NB4 (cell line): ENCODE measurements at places on chromosomes 12 and 14.

- no peak for DNase-seq
Observed at GRCh38 chr12:113138826-113139225, 3.3 kb upstream of the RASAL1 start.

DNA sequence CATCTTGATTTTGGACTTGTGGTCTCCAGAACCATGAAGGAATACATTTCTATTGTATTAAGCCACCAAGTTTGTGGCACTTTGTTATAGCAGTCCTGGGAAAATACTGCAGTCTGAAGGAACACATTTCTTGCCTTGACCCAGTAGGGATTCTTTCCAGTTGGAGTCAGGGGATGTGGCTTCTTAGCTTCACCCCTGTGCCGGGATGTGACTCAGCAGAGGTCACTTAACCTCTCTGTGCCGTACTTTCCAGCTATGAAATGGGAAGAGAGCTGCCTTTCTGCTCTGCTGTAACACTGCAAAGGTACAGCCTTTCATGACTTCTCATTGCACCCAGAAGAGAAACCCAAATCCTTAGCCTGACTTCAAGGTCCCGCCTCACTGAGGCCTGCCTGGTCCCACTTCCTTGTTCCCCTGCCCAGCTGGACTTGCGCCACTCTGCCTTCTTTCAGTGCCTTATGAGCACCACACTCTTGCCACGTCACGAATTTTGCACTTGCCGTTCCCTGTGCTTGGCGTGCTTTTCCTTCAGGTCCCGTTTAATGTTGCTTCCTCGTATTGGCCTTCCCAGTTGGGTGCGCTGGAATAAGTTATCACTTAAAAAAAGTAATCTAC lies 24.2 kb downstream of the CHST11 start:
- DNase-seq = peak; percentile 86

DNA sequence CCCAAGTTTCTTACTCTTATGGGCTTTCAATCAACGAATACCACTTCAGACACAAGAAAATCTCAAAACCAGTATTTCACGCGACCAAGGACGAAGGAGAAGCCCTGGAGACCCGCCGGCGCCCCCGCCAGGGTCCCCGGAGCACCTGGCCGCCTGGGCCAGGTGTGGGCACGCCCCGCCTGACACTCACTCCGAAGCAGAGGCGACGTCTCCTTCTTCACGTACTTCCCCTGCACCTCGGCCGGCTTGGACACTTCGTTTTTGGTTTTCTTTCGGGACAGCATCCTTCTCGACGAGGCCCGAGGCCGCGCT lies 466 bp downstream of the SAV1 start:
- no peak for DNase-seq

- DNase-seq = no peak
Observed at GRCh38 chr12:52473768-52474167, at the start of gene KRT6C. KRT6C (minus strand) TSS chr12:52473805; CDS start chr12:52473737, 68 bp downstream.

DNA sequence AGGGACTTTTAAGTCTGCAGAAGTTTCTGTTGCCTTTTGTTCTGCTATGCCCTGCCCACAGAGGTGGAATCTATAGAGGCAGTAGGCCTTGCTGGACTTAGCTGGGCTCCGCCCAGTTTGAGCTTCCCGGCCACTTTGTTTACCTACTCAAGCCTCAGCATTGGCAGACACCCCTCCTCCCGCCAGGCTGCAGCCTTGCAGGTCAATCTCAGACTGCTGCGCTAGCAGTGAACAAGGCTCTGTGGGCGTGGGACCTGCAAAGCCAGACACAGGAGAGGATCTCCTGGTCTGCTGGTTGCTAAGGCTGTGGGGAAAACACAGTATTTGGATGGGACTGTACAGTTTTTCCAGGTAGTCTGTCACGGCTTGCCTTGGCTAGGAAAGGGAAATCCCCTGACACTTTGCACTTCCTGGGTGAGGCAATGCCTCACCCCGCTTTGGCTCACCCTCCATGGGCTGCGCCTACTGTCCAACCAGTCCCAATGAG lies 43.7 kb downstream of the CCDC59 start:
- no peak for DNase-seq

DNA sequence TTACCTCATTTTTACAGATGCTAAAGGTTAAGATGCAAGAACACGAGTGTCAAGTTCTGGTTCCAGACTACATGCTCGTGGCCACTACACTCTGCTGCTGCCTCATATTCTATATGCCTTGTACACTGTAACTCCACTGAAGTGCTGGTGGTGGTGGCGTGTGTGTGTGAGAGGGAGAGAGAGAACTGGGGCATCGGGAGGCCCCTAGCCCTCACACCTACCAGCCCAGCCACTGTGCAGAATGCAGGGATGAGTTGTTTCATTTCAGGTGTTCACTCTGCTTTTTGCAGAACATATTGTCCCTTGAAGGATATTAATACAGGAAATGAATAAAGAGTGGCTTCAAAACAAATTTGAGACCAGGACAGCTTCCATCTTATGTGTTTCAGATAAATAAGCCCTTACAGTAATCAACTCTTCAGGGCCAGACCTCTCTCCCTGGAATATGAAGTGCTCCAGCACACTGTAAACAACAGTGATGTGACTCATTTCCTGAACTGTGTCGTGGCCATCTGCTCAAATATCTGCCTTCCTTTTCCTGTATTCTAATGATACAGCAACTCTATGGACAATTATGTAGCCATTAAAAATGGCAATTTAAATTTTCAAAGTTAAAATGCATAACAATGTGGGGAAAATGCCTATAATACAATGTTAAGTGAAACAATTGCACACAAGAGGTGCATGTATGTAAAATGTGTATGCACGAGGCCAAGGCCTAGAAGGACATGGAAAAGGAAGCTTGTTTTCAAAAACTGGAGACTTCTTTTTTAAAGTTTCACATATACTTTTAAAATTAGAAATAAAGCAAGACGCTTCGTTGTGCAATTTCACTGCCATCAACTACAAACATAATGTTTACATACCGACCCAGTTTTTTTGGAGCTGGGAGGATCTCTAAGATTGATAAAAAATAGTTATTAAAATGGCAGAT lies 215.4 kb downstream of the PELI2 start:
- peak; percentile 66 for DNase-seq

DNA sequence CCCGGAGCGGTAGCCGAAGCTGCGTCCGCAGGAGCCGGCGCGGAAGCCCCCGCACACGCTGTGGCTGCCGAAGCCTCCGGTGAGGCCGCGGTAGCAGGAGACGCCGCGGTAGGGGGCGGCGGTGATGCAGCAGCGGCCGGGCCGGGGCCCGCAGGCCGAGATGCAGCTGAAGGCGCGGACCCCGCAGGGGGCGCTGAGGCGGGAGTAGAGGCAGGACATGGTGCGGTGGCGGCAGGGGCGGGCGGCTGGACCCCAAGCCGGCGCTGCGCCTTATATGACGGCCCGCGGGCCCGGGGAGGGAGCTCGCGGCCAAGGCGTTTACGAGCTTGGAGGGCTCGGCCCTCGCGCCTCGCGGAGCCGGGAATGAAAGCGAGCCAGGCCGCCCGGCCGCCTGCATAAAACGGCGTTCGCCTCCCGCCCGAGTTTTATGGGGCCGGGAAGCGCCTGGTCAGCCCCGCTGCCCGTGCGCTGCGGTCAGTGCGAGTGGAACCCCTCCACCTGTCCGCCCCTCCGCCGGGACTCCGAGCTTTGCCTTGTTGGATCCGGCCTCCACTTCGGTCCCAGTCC lies 16.0 kb upstream of the KRT86 start:
- DNase-seq = peak; percentile 41

DNA sequence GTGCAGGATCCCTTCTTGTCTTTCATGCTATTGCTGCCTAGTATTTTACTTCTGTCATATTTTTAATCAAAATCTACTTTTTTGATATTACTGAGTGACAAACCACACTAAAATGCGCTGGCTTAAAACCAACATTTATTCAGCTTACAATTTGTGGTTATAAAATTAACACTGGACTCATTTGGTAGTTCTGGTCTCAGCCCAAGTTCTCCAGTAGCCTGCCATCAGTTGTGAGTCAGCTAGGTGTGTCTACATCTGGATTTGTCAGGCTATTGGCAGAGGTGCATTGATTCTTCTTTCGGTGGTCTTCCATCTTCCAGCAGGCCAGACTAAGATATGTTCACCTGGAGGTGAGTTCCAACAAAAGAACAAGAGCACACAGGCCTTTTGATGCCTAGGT lies 765.1 kb upstream of the FBXO33 start:
- no peak for DNase-seq

GRCh38 chr14:51041108-51041531 lies 53.8 kb downstream of the TRIM9 start:
- no peak for DNase-seq

- peak; percentile 38 for DNase-seq
Observed at GRCh38 chr12:14836336-14837210, 6.8 kb downstream of the ART4 start.

- DNase-seq = peak; percentile 8
Observed at GRCh38 chr12:54719691-54720090, 71.5 kb upstream of the DCD start.
